Caki2 (cell line): ENCODE measurements at places on chromosomes 5 and 9. TPM values are rescaled to one million over a fixed set of nuclear protein-coding genes. Genes with fewer than 3 reads are reported as not detected.

DNA sequence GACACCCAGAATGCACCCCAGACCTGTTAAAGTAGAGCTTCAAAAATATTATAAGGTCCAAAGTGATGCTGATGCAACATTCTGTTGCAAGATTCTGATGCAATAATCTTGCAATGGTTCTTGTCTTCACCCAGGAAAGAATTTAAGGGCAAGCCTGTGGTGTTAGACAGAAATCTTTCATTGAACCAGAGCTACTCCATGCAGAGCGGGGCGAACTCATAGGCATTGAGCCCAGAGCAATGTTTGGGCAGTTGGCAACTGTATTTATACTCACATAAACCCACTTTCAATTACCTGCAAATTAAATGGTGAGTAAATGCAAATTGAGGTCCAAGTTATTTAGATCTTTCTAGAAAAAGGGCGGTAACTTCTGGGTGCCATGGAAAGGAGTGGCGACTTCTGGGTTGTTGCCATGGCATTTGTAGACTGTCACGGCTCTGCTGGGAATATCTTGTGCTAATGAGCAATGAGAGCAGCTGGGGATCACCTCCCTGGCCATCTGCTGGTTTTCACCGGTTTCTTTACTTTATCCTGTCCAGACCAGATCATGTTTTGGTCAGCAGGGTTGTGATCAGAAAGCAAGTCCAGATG is 163.4 kb downstream of the ICE1 start:
- no peak for DNase-seq

DNA sequence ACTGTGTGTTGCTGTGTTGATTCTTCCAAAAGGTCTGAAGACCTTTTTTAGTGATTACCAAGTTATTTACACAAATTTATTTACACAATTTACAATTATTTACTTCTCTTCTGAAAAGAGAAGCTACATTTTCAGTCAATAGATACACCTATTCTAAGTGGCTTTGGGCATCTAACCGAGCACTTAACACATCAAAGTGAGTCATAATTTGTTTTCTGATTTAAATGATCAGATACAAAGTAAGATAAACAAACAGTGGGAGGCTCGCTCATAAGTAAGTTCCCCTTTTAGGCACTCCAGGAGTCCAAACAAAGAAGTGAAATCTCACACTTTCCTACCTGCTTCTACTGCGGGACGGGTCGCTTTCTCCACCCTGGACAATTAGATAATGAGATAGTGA is 90.2 kb downstream of the APBA1 start:
- DNase-seq: no peak

DNA sequence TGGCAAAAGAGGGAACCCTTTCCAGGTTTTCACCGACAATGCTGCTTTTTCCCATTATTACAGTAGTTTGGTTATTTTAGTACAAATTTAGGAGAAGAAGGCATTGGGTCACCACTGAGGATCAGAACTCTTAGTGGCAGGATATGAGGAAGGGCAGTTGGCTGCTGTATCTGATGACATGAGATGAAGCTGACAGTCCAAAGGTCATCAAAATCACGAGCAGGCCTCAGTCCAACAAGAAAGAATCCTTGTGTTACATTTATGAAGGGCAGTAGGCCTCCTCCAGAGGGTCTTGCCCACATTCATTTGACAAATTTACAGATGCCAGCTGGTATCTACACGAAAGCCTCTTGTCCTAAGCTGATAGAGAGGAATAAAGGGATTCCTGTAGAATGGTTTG is 49.5 kb upstream of the COL15A1 start:
- no peak for DNase-seq

DNA sequence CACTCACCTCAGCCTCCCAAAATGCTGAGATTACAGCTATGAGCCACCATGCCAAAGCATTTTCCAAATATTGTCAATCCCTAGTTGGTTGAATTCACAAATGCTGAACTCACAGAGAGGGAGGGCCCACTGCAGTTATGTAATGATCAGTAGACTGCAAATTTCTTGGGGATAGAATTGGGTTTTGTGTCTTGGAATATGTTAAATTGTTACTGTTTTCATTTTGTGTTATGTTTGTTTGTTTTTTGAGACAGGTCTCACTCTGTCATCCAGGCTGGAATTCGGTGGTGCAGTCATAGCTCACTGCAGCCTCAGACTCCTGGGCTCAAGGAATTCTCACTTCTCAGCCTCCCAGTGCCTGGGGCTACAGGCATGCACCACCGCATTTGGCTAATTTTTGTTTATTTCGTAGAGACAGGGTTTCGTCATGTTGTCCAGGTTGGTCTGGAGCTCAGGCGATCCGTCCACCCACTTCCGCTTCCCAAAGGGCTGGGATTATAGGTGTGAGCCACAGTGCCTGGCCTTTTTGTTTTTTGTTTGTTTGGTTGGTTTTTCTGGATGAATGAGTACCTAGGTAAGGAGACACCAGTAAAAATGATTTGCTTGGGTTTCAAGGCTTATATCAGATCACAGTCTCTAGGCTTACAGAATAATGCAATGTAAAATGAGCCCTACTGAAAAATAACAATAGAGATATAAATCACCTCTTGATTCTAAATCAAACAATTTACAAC is 31.5 kb upstream of the LMNB1 start:
- peak; percentile 70 for DNase-seq

- peak; percentile 2 for DNase-seq
These were observed 568.1 kb downstream of the CTNND2 start for GRCh38 chr5:11335881-11336760.

- peak; percentile 16 for DNase-seq
These were observed 61.0 kb upstream of the BASP1 start for GRCh38 chr5:17156463-17156862.

DNA sequence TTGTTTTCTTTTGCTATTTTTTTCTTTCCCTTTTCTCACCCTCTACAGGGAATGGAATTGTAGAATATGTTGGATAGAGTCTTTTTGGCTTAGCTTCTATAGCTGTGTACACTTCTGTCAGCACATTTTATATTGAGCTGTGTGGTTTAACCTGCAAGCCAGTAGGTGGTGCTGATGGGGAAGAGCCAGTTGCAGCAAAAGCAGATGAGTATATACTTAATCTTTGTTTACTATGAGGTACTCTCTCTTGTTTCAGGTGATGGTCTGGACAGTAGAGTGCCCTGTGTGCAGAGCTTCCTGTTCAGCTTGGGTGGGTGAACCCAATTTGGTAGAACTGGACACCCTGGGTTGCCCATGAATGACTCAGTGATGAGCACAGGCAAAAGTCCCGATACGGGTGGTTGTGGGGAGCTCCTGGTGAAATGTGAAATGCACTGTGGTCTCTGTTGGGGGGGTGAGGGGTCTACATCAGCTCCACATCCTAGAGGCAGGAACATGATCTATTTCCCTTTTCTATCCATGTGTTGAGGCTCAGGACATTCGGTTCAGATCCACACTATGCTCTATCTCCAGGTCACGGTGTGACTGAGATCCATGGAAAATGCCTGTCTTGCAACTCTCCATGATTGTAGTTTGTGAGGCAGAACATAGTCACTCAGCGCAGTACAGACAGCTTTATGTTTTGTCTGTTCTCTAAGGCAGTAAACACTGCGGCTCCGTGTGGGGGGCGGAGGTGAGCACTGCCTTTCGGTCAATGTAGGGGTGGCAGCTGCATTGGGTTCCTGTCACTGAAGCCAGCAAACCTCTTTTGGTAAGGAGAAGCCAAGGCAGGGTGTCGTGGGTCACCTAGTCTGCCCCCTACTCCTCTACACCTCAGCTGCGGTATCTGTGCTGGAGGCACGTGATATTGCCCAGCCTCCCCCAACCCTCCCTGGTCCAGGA is 353.2 kb downstream of the PRR16 start:
- DNase-seq: no peak

GRCh38 chr5:176697934-176698538 is 50.8 kb downstream of the TSPAN17 start:
- DNase-seq: no peak

DNA sequence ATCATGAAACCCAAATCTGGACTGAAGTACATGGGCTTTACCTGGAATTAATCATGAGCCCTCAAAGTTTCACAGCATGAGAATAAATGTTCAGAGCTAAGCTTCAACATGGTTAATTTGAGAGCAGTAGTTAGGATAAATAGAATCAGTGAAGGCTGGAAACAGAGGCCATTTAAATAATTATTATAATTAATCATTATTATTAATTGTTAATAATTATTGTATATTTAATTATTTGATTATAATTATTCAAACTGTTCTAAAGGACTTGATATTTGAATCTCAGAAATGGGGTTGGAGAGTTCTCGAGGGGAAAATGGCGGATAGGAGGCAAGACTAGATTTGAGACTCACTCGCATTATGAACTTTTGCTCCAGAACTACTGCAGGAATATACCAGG is 119.6 kb upstream of the ITGA1 start:
- no peak for DNase-seq

DNA sequence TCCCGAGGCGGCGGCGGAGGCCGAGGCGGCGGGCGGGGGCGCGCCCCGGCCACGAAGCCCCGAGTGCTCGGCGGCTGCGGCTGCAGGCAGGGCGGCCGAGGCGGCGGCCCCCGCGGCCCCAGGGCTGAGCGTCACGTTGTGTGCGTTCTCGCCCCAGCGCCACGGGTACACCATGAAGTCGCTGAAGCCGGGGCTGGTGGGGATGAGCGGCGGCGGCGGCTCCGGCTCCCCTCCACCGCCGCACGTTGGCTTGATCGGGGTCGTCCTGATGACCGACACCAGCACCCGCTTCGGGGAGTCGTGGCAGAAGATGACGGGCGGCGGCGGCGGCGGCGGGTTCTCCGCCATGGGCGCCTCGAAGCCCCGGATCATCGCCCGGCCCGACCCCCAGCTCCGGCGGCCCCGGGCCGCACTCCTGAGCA is 498 bp downstream of the ZNF367 start:
- no peak for DNase-seq

DNA sequence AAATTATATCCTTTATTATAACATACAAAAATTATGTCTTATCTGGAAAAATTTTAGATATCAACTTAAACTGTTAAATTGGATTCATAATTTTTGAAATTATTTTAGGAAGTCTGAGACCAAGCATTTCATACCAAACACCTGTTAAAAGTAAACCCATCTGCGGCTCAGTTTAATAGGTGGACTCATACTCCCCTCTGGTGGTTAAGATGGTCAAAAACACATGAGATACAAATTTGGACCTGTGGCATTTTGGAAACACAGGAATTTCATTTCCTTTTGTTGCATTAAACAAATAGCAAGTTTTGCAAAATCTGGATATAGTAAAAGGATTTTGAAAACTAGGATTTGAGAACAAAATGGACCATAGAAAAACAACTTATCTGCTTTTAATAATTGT is 53.7 kb downstream of the RGMB start:
- peak; percentile 4 for DNase-seq

DNA sequence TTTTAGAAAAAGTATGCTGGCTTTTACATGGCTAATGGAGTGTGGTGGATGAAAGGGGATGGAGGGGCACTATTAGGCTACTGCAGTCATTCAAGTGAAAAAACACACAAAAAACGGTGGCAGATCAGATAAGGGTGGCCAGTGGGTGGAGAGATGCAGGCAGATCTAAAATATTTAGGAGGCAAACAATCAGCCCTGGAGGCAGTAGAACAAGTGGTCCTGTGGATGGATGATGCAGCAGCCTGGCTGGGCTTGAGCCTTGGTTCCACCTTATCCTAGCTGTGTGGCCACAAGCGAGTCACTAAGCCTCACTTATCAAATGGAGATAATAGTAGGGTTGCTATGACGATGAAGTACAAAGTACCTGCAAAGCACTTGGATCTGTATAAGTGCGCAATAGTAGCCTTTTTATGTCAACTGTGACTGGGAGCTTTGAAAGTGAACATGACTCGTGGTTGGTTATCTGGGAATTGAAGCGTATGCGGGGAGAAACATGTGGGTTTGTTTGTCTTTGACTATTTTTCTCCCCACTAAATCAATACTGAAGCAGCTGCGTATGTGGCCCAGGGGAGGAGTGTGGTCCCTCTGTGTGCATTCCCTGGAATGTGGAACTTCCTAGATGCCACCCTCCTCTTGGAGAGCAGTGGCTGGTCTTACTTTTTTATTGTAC is 20.2 kb downstream of the NSG2 start:
- DNase-seq: peak; percentile 14

- DNase-seq: no peak
These were observed 240.2 kb downstream of the FBXL17 start for GRCh38 chr5:108141676-108142075.

DNA sequence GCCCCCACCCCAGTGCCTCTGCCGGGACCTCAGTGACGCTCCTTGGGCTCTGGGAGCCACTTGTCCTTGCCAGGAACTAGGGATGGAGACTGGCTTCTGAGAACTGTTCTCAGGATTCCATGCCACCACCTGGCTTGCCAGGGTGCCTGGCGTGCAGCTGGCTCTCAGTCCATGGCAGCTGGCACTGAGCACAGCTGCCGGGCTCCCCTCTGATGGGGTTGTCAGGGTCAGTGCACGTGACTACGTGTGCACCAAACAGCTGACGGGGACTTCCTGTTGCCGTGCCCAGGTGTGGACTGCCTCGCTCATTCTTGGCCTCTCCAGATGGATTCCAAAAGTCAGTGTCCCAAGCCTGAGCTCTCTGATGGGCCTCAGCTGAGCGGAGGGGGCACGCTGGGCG is 9.4 kb downstream of the KCNT1 start:
- DNase-seq: no peak

DNA sequence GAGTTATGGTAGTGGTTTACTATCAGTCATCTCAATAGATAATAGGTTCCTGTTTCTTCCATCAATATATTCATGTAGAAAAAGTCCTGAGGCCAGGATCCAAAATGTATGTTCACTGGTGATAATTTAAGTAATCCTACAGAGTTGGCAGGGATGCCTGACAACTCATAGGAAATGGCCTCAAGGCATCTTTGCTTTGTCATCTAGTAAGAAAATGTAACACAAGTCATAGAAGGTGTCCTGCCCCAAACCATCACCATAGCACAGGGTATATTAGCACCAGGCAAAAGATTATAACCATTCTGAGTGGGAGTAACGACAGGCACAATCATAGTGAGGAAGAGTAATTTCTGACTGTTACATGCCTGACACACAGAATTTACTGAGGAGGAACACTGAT is 257.0 kb downstream of the TMEM167A start:
- no peak for DNase-seq

DNA sequence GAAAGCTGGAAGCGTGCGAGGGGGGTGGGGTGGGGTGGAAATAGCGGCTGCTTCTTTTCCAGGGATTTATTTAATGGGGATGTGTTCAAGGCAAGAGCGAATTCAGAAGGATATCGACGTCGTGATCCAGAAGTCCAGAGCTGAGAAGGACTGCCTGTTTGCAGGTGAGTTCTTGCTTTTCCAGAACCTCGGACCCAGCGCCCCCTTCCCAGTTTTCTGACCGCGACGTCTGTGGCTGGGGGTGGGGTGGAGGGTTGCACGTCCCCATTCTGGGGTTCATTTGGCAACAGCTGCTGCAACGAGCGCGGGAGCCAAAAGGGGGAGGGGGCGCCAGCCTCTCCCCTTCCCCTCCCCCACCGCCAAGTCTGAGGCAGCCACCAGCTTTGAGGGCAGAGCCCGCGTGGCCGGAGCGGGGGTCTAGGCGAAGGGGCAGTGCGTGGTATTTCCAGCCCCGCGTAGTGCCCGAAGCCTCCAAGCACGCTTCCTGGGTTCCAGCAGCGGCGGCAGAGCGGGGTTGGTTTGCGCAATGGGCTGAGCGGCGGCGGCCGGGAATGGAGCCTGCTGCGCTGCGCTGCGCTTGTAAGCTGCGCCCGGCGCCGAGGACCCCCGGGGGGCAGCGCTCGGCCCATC is 701 bp downstream of the PARP8 start:
- peak; percentile 30 for DNase-seq

GRCh38 chr9:88874391-88874790 is 116.9 kb upstream of the S1PR3 start:
- DNase-seq: no peak

Gene NOP16
- total RNA-seq: 17.9 and 27.4 TPM in 2 replicates

Gene TAF11L9
- not detected in 2 replicates for total RNA-seq

Gene IL9
- not detected in 2 replicates for total RNA-seq

Gene COL5A1
- total RNA-seq: 21.3 and 30.8 TPM in 2 replicates

Gene PDGFRB
- 1.4 and 16.3 TPM in 2 replicates for total RNA-seq
